NCI-H526 treated with DMSO at 0.1 percent for 48 hours (cell line): ENCODE measurements at places on chromosomes 1 and 21.

GRCh38 chr1:67827688-67828087 lies 5.6 kb downstream of the GNG12 start:
- DNase-seq = no peak

GRCh38 chr1:70293186-70293843 lies 61.2 kb downstream of the ANKRD13C start:
- DNase-seq = no peak

DNA sequence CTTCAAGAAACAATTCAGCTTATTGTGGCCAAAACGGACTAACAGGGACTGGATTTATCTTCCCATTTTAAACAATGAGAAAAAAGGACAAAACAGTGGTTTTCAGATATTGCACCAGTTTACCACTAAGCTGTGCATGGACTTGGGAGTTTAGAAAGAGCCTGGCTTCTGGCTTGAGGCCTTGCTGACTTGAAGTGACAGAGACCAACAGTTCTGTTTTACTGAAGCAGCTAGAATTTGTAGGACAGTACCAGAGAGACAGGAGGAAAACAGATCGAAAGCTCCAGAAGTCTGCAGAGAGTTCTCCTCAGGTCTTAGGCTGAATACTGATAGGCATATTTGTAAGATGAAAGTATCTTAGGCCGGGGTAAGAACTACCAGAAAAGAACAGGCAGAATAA lies 20.5 kb downstream of the FCRL4 start:
- DNase-seq = no peak

GRCh38 chr1:119312500-119312899 lies 56.1 kb upstream of the HAO2 start:
- no peak for DNase-seq

DNA sequence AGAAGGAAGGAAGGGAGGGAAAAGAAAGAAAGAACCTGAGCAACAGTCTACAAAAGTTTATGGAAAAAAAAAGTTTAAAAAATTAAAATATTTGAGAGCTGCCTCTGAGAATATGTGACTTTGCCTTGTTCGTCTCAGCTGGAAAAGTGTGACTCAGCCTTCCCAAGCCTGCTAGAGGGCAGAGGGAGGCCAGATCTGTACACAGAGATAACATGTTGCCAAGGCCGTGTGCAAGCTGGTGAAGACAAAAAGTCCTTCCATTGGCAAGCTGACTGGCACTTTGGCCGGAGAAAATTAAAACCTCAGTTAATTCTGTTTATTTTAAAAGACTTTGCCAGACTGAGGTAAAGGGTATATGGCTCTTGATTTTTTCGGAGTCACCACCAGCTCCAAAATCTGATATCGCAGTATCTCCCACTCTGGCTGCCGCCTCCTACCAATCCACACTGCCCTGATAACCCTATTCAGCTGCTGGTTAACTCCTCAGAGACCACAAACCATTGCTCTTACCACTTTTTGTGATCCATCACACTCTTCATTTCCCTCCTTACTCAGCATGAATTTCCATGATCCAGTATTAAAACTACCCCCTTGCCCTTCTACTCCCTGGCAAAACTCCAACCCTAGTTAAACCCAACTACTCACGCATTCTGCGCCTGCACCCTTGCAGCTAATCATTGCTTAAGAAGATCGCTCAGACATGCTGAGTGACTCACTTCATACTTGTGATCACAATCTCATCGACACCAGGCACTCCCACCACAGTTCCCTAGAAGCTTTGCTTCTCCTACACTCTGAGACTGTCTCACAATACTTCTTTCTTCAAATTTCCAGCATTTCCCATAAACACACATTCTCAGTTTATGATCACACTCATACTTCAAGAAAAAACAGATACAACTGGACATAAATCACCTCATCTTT lies 5.7 kb upstream of the PPP1R15B start:
- no peak for DNase-seq

GRCh38 chr1:62227496-62227895 lies 32.8 kb downstream of the L1TD1 start:
- DNase-seq = no peak

DNA sequence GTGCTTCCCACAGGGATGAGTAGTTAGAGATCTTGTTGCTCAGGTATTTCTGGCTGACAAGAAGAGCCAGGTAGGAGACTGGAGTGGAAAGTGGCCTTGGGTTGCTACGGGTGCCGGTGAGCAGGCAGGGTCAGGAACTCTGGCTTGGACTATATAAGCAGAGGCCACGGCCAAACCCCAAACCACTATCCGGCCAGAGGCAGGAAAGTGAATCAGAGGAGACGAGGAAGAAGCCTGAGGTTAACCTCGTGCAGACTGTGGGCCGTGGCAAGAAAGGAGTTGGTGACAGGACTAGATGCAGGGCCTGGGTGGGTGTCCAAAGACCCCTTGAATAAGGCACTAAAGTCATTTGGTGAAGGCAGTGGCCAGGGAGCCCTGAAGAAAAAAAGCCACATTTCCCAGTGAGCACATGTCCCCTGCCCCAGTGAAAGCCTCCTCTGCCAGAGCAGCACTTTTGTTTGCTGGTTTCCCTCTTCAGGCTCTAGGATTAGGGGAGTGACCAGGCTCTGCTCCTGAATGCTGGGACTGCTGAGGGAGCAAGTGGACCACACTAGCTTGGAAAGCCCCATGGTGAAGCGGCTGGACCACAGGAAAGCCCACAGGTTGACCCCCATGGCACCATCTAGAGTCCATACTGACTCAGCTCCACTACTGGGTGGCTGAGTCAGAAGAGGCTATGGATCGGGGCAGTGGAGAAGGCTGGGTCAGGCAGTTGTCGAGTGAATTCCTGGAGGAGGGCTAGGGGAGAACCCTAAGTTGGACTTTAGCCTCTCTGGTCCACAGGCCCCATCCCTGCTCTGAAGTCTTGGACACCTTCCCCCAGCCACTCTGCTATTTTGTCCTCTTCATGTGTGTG lies 23.4 kb downstream of the CSF1 start:
- DNase-seq = no peak

DNA sequence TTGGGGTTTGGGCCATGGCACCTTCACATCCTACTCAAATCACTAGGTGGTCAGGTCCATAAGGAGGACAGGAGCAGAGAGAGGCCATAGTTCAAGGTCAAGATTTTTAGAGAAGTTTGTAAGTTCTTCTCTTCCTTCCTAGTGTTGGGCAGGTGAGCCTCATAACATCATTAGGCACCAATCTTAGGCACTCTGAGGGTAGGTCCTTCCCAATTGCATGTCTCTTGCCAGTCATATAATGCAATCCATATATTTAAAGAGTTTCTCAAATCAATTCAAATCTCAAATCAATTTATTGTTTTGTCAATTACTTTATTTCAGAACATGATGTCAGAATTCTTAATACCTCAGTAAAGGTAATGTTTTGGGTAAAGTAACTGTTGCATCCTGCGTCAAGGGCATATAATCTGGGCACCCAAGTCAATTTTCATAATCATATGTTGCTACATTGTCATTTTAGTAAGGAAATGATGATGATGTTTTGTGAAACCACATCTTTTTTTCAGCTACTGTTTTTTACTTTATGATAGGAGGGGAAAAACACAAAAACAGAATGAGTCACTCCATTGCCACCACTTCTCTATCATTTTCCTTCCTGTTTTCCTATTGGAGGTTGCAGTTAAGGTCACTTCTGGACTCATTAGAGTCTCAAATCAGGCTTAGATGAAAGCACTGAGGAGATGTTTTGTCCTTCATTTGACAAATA lies 122.7 kb downstream of the UCHL5 start:
- no peak for DNase-seq

- DNase-seq = no peak
Measured at GRCh38 chr1:9600861-9601834, 12.4 kb downstream of the TMEM201 start.

DNA sequence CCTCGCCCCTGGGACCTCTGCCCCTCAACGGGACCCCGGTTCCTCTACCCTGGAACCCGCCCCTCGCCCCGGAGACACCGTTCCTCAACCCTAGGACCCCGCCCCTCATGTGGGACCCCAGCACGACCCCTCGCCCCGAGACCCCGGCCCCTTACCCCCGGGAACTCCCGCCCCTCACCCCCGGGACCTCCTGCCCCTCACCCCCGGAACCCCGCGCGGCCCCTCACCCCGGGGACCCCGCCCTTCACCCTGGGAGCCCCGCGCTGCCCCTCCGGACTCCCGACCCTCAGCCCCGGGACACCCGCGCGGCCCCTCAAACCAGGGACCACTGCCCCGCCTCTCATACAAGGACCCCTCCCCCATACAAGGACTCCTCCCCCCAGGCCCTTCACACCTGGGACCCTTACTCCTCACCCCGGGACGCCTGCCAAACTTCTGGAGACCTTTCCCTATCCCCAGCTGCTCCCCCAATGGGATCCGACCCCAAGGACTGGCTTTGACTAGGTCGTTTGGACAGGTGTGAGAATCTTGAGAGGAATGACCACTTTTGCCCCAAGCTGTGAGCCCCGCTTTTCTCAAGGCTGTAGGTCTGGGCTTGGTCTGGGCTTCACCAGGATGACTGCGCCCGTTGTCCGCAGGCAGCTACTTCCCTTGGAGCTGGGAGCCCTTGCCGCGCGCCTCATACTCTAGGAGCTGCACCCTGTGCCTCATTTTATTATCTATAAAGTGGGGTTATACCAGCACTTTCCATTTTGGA lies 843 bp downstream of the DIP2A start:
- DNase-seq = no peak

DNA sequence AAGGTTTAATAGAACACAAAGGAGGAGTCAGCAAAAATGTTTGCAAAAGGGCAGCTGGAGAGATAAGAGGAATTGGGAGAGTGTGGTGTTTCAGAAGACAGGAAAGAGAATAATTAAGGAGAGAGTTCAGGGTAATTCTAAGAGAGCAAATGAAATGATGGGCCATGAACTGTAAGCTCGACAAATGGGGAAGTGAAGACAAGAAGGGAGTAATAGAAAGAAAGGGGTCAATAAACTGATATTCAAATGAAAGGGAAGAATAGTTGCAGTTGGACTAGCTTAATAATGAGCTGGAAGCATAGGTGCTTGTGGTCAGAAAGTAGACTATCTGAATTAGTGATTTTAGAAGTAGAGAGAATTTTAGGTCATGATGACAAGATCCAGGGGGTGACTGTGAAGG lies 15.6 kb upstream of the RNF220 start:
- DNase-seq = no peak

- no peak for DNase-seq
Measured at GRCh38 chr1:201556841-201557571, 18.1 kb downstream of the NAV1 start.

GRCh38 chr1:44642255-44642654 lies 32.0 kb downstream of the TMEM53 start:
- DNase-seq = no peak

DNA sequence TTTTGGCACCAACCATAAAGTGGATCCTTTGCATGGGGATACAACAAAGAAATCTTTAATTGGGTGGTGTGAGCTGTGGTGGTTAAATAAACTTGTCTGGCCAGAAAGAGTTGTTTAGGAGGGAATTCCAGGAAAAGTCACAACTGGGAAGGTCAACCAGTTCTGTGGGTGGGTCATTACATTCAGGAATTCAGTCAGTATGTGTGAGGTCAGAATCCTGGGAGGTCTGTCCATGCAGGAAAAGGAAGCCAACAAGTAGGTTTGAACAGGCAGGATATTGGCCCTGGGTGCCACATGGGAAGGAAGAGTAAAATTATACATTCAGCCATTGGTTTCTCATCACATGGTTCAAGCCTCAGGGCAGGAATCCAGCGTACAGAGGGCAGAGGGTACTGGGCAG lies 162.3 kb upstream of the ADAMTS5 start:
- no peak for DNase-seq

- DNase-seq = no peak
Measured at GRCh38 chr1:236416165-236416564, 22.1 kb downstream of the EDARADD start.

GRCh38 chr1:19124273-19124672 lies 85.8 kb downstream of the UBR4 start:
- no peak for DNase-seq

DNA sequence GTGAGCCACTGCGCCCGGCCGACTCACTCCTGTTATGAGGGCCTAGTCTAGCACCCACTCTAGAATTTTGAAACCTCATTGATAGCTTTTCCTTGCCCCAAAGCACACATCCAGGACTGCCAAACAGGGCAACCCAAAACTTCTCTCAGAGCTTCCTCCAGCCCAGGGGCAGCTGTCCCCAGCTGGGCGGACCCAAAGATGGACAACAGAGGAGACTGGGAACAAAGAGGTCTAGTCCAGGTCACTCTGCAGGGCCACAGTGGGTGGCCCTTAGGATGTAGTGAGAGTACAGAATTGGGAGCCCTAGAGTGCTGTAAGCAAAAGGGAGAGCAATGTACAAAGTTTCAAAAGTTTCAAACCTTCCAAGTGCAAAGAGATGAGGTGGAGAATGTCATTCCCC lies 1.2 kb downstream of the CD34 start:
- DNase-seq = no peak

GRCh38 chr21:25895565-25896205 lies 160.9 kb downstream of the GABPA start:
- peak; percentile 76 for DNase-seq

DNA sequence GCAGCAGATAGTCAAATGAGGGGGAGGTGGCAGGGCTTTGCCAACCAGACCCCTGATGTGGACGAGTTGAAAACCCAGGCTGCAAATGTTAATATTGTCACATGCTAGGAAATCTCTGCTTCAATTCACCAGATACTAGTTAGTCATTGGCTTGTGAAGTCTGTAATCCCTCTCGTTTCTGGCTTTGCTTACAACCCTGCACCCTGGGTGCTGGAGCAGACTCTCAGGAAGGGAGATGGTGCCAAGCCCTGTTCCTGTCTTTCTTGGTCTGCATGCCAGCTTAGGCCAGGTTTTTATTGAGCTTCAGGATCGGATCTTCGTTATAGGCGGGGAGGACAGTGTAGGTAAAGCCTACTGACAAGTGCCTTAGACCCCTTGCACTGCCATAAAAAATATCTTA lies 53.3 kb downstream of the MDM4 start:
- DNase-seq = peak; percentile 7

DNA sequence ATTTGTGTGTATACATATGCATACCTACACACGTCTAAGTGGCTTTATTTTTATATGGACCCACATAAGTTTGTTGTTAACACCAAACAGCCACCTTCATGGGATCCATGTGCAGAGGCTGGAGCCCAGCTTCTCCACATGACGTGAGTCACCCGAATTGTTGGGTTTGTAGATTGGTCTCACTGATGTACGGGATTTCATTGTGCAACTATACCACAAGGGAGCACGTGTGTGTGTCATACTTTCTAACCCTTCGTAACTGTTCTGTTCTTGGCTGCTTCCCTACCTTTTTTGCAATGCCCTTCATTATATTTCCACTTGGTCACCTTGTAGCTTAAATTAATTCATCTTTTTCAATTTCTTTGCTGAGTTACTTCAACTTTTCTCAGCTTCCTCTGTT lies 21.0 kb downstream of the SPRTN start:
- no peak for DNase-seq
